ENCODE measurements at places on chromosomes 1 and 21.
A peak's percentile ranks its signal among the peaks of the same experiment; 100 is the strongest.

DNA sequence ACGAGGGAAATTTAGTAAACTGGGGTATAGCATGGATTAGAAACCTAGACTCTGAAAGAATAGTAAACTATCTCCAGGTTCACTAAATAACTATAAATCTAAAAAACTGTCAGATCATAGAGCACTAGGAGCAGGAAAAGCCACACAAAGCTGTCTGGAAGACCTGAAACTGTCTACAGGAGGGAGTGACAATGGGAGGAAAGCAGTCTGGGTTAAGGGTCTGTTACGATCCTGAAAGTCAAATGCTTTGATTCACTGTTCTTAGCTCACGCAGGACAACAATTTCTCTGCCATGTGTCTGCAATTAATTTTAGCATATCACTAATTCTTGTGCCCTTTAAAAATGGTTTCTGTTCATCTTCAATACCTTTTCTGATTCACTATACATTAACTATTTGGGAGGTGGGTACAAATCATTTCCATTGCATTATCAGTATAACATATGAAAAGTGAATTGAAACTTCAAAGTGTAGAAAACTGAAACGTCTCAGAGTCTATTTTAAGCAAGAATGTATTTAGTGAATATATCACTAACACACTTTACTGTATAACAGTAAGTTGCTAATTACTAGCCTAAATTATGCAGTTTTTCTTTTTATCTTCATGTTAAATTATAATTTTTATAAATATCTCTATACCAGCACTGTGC lies 18.4 kb downstream of the CEP170 start:
- no peak for DNase-seq

- no peak for DNase-seq
Observed at GRCh38 chr21:34091032-34091431, 17.7 kb downstream of the MRPS6 start.

DNA sequence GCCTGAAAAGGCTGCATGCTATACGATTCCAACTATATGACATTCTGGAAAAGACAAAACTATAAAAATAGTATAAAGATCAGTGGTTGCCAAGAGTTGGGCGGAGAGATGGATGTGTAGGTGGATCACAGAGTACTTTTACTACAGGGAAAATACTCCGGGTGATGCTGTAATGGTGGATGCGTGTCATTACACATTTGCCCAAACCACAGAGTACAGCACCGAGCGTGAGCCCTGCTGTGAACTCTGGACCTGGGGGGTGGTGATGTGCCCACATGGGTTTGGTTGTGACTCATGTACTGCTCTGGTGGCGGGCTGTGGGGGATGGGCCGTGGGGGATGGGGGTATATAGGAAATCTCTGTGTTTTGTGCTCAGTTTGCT lies 162.7 kb upstream of the COL6A1 start:
- peak; percentile 26 for DNase-seq

DNA sequence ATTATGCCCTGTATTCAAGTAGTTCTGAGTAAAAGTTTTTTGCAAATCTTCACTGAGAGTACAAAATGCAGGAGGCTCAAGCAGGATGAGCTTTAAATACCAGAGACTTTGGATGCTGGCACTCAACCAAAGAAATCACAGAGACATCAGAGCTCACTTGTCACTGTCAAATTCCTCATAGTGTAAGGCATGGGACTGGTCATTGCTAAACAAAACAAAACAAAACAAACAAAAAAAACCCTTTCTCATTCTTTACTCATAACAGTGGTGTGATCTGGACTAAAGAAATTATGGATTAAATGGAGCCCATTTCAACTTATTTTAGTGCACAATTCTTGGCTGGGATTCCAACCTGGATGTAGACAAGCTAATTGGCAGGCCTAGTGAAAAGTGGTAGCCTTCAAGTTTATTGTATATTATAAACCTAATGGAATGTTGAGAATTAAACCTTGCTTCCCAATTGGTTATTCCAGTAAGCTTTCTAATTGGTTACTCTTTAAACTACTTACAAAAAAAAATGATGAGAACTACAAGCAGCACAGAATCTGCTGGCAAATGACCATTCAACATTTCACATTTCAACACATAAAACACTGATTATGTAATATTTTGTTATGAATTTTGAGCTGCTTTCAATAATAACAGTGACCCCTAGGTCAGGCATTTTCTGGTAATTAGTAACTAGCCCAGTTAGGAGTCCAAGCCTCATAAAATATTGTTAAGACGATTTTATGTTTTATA lies 30.6 kb upstream of the NEK7 start:
- no peak for DNase-seq

- DNase-seq, result no peak
Observed at GRCh38 chr1:17403081-17403480, 31.1 kb downstream of the PADI6 start.

GRCh38 chr21:46078322-46078977 lies 19.5 kb upstream of the COL6A2 start:
- no peak for DNase-seq

DNA sequence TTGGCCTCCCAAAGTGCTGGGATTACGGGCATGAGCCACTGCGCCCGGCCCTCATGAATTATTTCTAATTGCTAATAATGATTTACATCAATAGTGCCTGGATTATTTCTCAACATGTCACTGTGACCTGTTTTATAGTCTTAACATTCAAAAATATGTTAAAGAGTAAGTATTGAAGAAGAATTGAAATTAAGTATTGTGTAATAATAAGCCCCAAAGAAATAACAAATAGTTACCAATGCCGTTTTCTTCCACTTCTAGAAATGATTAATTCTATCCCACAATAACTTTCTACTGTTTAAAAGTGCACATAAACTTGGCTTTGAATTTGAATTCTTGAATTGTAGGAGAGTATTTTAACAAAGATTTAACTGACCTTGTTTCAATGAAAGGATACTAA lies 19.5 kb downstream of the SPATA17 start:
- no peak for DNase-seq

DNA sequence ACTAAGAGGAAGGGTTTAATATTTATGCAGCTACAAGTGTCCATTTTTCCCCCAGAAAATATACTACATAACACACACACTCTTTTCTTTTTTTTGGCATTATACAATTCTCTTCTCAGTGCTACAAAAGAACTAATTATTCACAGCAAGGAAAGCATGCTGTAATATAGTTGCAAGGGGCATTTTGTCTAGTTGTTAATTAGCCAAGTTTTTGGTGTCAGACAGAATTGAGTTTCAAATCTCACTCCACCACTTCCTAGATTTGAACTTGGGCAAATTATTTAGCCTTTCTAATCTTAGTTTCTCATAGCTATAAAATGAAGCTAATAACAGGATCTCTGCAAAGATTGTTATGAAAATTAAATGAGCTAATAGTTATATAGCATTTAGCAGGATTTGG lies 60.0 kb upstream of the VTCN1 start:
- DNase-seq, result no peak

- DNase-seq, result no peak
Observed at GRCh38 chr1:82321794-82322193, 521.1 kb downstream of the ADGRL2 start.
